ENCODE measurements at places on chromosomes 11 and 22.

- no peak for DNase-seq
Measured at GRCh38 chr22:46517255-46517761, 20.1 kb downstream of the CELSR1 start.

GRCh38 chr11:29452146-29452545 is 564.7 kb downstream of the KCNA4 start:
- no peak for DNase-seq

DNA sequence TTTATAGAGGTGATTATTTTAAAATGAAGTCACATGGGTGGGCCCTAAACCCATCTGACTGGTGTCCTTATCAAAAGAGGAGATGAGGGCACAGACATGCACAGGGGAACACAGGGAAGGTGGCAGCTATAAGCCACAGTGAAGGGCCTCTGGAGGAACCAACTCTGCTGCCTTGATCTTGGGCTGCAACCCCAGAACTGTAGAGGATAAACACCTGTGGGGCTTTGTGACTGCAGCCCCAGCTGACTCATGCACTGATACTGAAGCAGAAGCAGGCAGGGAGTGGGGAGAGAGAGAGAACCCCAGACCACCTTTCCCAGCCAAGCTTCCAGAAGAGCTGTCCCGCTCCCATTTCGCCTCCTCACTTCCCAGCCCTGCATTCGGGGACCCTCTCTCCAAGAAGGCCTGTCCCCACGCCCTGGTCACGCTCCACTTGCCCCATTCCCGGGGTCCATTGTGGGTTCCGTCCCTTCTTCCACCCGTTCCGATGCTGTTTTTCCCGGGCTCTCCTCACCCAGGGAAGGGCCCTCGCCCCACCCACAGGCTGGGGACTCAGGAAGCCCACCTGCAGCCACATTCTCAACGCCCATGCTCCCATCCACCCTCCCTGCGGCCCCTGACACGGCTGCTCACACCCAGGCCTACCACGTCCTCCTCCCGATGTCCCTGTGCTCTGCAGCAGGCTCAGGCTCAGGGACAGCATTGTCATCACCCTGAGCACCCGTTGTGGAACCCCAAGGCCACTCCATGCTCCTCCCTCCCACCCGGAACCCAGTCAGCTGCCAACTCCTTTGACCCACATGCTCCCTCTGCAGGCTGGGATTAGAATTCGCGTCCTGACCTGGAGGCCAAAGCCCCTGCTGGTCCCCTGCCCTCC is 90.8 kb upstream of the SHANK2 start:
- DNase-seq: no peak

- DNase-seq: no peak
Measured at GRCh38 chr11:115060840-115061239, 382.5 kb downstream of the NXPE2 start.

All from CD4-positive, alpha-beta T cell treated with Interleukin-4 for 1 hour (primary cell).